ENCODE measurements at places on chromosomes 7 and 10.

DNA sequence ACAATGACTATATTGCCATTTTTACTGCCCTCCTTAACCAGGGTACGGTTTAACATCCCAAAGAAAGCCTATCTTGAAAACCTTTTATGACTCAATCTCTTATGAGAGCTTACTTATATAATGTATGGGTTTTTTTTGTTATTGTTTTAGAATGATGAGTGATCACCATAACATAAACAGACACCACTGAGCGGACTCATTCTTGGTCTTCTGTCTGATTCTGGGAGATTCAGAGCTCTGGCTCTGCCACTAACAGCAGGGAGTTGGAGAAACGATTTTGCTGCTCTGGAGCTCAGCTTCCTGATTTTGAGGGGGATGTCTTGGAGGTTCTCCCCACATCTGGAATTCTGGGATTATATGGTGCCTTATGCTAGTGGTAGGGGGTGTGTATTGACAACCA, 244.1 kb downstream of the FRMD4A start:
- no peak for DNase-seq

- no peak for DNase-seq
These were observed 26.8 kb downstream of the POLL start for GRCh38 chr10:101561068-101561915.

DNA sequence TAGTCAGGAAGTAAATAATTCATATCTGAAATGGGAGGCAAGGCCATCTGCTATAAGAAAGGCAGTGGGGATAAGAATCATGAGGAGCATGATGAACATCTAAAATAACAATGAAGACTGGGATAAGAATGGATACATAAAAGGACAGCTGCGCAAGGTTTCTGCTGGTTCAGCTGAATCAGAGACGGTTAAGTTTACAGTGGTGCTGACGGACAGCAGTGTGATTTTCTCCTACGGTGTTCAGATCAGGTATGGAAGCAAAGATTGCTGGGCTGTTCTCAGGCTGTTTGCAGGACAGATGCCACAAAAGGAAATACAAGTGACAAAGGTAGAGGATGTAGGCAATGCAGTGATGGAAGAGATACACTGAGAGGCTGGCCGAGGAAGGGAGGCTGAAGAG, 8.4 kb downstream of the CYCS start:
- no peak for DNase-seq

DNA sequence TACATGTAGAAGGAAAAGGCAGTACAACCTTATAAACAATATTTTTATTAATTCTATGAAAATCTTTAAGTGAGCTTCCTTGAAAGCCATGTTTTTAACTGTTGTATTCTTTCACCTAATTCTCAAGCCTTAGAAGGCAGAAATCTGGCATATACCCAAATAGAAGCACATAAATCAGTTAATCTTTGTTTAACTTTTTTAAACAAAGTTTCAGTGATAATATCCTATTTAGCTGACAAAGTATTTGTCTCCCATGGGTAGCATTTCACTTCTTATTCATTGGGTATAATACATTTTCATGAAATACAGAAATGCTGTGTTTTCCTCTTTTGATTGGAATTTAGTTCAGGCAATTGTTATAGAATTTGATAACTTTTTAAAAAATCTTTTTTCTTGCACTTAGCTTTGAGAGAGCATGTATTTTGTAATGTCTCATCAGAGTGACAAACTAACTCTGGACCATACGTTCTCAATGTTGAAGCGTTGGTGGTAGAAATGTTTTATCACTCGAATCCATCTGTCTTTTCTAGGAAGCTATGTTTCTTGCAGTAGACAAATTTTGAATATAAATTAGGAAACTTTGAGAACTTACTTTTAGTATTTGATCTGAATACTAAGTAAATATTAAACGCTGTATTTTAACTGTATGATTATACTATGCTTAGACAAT, 78.1 kb downstream of the CREM start:
- DNase-seq: no peak

DNA sequence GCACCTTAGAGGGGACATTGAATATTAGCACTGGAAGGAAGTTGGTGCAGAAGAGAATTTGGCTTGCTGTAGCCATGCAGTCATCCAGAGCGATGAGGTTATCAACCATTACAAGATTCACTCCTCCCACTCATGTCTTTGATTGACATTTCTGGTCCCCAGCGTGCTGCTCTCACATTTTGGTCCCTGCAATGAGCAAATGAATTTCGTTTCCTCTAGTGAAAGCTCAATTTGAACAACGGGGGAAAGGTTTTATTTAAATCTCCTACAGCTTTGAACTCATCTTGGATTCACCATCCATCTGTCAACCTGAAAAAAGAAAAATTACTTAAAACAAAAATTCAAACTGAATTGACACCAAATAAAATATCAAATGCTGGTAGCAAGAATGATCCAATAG, 975.2 kb downstream of the NRG3 start:
- no peak for DNase-seq

- no peak for DNase-seq
These were observed 42.1 kb downstream of the MGMT start for GRCh38 chr10:129509155-129509554.

- no peak for DNase-seq
These were observed 406.1 kb upstream of the FZD8 start for GRCh38 chr10:36048236-36048635.

DNA sequence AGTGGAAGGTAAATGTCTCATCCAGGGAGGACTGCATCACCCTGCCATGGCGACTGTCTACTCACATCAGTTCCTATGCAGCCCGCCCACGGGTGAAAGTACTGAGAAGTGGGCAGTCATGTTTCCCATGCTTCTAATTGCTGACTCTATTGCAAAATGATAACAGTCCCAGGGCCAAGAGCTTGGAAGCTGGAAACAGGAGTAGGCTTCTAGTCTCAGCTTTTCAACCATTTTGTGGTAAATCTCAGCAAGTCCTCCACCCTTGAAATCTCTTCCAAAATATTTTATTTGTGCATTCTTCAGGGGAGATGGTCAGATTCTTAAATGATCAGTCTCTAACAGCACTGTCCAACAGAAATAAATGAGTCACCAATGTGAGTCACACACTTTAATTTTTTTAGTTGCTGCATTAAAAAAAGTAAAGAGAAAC, 48.1 kb upstream of the TARP start:
- DNase-seq: no peak

DNA sequence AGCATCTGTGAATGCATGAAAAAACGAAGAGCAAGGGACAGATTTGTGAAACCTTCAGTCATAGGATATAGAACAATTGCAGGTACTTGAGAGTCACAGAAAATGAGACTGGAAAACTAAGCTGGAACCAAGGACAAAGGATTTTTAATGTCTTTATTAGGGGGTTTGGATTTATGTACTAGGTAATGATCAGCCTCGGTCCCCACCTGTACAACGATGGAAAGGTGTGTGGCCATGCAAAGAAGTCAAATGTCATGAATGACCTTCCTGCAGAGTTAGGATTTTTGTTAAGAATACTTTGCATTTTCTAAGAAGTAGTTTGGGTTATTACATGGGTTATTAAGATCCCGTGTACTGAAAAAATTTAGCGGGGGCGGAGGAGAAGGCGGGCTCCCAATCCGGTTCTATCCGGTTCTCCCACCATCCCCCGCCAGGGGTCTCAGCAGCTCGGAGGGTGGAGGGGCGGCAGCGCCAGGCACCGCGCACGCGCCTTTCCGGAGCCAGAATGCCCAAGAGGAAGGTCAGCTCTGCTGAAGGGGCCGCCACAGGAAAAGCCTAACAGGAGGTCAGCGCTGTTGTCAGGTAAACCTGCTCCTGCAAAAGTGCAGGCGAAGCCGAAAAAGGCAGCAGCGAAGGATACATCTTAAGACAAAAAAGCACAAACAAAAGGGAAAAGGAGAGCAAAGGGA, 327.5 kb upstream of the PLXDC2 start:
- DNase-seq: no peak

GRCh38 chr10:121405096-121405495, 193.1 kb downstream of the FGFR2 start:
- DNase-seq: no peak

DNA sequence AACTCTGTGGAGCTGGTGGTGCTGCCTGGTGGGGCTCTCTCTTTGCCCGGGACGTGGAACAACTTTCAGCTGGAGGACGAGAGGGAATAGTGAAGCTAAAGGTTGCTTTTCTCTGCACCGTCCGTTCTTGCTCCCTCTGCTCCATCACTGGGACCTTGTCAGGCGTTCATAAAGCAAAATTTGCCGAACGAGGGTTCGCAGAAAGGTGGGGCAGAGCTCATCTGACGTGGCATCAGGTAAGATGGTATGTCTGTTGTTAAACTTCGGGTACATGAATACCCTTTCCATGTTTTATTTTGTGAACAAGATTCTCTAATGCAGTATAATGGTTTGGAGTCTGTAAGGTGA, 416 bp downstream of the BBS9 start:
- DNase-seq: no peak

DNA sequence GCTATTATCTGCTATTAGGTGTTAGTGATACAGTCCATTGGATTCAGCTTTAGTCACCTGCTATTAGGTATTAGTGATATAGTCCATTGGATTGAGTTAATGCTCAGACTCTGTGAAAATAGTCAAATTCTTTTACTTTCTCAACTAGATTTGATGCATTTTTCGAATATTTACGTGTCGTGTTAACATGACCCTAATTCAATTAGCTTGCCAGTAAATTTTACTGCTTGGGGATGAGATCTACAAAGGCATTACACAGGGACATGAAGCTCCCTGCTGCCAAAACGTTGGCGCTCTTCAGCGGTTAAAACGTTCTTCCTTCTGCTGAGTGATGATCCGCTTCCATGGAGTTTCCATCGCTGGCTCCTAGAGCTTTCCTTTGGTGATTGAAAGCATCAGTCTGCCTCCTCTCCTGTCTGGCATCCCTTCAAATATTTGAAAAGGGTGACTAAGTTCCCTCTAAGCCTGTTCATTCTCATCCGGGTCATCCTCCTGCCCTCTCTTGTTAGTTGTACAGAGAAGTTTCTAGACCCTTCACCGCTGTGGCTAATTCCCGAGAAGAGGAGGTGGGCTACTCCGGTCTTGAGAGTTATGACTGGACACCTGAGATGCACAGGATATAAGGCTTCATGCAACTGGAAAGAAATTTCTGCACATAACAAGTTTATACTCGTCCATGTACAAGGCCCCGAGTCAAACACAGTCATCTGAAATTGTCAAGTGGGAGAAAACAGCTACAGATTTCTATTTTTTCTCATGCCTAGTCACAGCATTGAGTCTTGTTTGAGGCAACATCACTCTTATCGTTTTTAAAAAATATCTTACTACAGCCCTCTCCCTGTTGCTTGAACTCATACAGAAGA, 254.0 kb downstream of the KLF6 start:
- no peak for DNase-seq

- DNase-seq: no peak
These were observed 136.9 kb upstream of the GPR26 start for GRCh38 chr10:123529146-123529760.

GRCh38 chr10:117373823-117374505, 1.3 kb downstream of the PDZD8 start:
- no peak for DNase-seq

- DNase-seq: no peak
These were observed 51.2 kb upstream of the CAMK2B start for GRCh38 chr7:44376429-44377133.

- no peak for DNase-seq
These were observed 30.0 kb upstream of the SEM1 start for GRCh38 chr7:96739609-96740008.

DNA sequence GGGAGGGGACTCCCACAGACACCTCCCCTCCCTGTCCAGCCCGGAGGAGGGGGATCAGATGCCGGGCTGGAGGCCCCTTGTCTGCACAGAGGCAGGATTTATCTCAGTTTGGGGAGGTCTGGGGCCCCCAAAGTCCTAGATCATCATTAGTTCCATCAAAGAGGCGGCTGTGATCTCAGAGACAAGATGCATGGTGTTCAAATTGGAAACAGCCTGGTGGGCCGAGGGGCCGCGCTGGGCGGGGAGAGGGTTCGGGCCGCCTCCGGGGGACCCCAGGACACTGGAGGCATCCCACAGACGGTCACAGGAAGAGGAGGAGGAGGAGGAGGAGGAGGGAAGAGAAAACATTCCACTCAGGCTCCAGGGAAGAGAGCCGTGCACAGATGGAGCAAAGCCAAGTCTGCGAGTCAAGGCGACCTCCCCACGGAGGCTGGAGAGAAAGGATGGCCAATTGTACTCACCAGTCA, 69.5 kb upstream of the CUX1 start:
- DNase-seq: no peak

DNA sequence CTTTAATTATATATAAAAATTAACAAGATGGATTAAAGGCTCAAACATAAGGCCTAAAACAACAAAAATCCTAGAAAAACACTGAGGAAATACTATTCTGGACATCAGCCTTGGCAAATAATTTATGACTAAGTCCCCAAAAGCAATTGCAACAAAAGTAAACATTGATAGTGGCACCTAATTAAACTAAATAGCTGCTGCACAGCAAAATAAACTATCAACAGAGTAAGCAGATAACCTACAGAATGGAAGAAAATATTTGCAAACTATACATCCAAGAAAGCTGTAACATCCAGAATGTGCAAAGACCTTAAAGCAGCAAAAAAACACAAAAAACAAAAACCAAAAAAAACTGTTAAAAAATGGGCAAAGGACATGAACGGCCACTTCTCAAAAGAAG, 384.0 kb upstream of the SEMA3D start:
- DNase-seq: no peak

GRCh38 chr10:110203500-110204455, 3.6 kb upstream of the MXI1 start:
- DNase-seq: no peak

DNA sequence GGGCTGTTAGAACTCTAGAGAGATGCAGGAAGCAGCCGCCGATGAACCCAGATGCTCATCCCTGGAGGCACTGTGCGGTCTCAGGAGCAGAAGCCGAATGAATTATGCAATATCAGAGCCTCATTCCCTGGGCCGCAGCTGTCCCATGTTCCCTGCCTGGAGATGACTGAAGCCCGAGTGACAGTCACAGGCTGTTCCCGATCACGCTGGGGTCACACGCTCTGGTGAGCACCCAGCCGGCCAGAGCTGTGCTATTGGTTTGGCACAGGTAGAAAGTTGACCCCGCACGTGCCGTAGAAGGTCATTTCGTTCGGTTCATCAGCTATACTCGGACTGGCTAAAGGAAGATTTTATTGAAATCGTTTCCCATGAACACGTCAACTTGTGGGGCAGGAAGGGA, 140.5 kb upstream of the SH2B2 start:
- DNase-seq: no peak

DNA sequence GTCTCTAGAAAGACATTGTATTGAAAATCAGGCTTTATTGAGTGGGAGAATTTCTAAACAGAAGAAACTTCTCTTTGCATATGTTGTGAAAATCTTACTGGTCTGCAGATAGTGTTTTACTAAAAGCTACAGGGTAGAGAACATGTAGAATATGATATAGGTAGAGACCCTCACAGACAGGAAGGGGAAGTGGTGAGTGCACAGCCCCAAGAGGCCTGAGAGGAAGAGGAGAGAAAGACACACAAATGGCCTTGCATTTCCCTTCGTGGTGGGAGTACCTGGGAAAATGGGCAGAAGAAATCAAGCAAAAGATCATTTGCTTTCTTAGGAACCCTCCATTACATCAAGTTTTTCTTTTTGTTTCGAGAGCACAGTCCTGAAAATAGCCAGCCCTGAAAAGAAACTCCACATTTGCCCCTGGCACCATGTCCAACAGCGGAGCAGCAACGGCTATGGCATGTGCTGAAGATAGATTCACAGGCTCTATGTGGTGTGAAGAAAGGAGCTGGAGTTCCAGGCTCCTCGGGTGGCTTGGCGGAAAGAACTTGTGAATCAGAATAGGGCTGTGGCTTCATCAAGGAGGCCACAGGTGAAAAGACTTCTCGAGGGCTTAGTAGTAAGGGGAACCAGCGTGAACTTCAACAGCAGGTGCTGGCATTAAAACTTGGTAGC, 143.5 kb downstream of the CALCR start:
- no peak for DNase-seq

GRCh38 chr10:99224766-99225165, 10.9 kb downstream of the HPSE2 start:
- no peak for DNase-seq

Measured in activated naive CD4-positive, alpha-beta T cell (primary cell).